HS-5 (cell line): ENCODE measurements at places on chromosomes 7 and 10.

GRCh38 chr7:73521636-73522104 is 423 bp downstream of the BAZ1B start:
- no peak for DNase-seq

DNA sequence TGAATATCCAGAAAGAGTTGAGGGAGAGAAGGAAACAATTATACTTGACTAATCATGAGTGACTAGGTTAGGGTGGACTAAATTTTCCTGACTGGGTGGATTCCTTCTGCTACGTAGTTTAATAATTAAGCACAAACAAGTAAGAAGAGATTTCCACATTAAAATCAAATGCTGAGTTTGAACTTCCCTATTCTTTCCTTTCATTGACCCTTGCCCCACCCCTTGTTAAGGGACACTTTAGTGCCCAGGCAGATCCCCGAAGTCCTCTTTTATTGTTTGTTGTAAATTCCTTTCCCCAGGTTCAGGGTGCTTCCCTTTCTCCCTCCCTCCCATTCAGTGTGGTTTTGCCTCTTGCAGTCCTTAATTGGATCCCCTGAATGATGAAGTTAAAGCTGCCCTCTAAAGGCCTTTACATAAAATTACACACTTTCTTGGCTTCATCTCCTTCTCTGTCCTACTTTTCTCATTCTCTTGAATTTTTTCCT is 8.8 kb upstream of the SPAM1 start:
- peak; percentile 1 for DNase-seq

DNA sequence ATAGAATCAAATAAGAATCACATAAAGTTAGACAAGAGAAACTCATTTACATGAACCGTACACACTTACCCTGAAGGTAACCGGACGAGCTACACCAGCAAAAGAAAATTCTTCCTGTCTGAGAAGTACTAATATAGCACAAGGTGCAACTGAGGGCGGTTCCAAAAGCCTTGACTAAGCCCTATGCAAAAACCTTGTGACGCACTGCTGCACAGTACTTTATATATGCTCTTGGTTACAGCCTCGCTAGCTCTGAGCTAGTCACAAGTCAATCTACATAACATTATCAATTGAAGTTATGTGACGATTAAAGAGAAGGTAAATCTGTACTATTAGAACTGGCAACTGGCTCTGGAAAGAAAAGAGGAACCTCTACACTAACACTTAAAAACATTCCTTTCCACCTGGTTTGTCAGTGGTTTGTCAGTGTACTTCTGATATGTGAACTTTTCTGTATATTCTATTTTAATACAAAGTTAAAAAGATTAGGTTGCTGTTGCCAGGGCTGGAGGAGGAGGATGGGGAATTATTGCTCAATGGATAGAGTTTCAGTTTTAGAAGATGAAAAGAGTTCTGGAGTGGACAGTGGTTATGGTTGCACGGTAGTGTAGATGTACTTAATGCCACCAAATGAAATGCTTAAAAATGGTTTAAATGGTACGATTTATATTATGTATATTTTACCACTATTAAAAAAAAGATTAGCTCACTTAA is 21.6 kb downstream of the NT5C3A start:
- DNase-seq = no peak

DNA sequence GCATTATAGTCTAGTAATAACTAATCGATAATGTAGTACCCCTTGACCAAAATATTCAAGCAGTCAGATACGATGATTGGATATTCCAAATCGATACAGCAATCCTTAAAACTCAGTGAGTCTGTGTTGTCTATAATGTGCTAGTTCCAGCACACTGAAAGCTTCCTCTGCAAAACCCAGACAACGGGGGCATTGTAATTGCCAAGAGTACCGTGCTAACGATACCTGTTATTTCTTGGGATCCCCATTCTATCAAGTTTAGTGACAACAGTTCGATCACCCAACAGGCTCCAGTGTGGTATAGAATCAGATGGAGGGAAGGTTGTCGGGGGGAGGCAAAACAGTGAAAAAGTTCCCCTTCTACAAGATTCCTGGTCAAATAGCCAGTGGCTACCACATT is 865 bp downstream of the ZNF438 start:
- no peak for DNase-seq

- DNase-seq = peak; percentile 65
Observed at GRCh38 chr10:65194126-65194525, 1672.9 kb downstream of the REEP3 start.

GRCh38 chr7:78039790-78040776 is 241.5 kb downstream of the PHTF2 start:
- DNase-seq = no peak

DNA sequence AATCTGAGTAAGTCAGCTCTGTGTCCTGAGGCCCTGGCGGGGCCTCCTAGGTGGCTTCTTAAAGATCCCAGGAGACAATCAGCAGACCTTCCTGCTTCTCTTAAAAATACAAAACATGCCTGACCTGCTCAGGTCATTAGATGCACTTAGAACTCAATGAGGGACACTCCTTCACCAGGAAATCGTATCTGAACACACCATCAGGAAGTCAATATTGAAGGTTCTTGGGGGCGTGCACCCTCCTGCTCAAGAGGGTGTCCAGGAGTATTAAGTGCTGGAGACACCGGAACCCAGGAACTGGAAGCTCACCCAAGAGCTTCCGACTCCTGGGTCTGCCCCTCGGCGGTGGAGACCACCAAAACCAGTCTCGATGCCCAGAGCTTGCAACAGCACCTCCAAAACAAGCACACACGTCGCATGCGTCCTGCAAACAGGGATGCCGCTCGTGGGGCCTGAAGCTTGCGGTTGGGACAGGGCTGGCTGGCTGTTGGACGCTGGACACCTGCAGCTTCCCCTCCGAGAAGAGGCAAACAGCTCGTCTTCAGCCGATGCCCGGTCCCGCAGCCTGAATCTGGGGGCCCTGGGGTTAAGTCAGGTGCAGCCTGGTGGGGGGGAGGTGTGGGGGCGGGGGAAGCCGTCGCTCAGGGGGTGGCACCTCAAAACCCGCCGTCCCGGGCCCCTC is 803 bp downstream of the RAPGEF5 start:
- DNase-seq = no peak

- no peak for DNase-seq
Observed at GRCh38 chr10:97074256-97075145, 111.3 kb downstream of the SLIT1 start.

DNA sequence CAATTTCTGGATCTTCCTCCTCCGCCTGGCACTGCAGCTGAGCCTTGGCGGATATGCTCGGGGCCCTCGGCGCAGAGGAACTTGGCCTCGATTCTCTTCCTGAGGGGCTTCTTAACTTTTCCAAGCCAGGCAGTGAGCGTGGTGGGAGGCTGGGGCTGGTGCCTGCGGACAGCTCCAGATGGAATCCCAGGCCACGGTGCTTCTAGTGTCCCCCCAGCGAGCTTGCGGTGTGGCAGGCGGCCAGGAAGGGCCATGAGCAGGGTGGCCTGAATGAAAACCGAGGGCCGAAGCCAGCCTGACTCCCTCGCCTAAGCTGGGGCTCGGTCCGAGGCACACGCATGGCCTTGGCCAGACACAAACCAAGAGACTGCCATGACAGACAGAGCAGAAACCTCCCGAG is 31.3 kb downstream of the RCC1L start:
- no peak for DNase-seq

DNA sequence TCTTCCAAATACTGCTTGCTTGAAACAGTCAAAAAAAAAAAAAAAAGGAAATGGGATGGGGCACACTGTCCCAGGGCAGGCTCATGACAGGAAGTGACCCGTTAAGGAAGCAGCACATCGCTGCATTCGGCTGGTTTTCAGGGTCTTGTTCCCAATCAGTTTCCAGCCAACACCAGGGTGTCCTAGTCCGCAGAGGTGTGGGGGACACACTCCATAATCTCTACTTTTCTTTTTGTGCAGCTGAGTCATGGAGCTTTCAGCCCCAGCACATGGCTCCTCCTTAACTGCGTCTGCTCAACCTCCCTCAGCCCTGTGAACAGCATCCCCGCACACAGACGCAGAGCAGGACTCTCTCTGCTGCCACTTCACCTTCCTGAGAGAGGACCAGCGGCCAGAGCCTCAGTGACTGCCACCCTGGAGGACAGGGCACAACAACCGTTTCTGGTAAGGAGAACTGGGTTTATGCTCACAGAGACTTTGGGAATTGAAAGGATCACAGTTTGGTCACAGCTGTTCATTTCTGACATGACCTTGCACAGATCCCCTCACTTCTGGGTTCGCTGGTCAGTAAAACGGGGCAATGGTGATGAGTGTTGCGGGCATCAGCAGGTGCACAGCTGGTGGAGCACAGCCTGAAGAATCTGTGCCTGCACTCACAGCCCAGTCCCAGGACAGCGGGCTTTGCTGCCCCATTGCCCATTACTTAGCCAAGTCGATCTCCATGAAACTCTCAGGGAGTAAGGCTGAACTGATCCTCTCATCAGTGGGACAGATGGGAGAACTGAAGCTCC is at the start of gene GIMAP5:
GIMAP5 (plus strand) TSS at position 154 of the 791 bp plus-strand sequence. CDS start 3,467 bp downstream, outside the sequence.
- no peak for DNase-seq

DNA sequence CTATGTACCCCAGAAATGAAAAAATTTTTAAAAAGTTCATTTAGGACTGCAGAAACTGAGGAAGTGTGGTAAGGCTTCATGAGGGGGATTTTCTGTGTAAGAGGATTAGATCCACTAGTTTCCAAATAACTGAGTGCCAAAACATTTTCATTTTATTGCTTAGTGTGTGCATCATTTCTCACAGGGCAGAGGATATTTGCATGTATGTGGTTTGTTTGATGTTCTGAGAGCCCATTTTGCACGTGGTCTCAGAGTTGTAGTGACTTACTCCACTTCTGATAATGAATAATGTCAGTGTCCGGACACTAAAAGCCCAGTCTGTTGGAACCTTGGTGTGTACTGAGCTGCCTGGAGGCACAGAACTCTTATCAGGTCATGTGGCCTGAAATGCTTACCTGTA is 299.9 kb downstream of the AUTS2 start:
- no peak for DNase-seq

DNA sequence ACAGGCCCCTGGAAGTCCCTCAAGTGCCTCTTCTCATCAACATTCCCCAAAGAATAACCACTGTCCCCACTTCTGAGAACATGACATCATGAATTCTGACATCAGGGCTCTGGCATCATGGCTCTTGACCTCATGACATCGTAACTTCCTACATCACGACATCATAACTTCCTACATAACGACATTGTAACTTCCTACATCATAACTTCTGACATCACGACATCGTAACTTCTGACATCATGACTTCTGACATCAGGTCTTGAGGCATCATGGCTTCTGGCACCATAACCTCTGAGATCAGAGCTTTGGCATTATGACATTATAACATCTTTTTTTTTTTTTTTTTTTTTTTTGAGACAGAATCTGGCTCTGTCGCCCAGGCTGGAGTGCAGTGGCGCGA is 66.7 kb upstream of the FAM20C start:
- no peak for DNase-seq

DNA sequence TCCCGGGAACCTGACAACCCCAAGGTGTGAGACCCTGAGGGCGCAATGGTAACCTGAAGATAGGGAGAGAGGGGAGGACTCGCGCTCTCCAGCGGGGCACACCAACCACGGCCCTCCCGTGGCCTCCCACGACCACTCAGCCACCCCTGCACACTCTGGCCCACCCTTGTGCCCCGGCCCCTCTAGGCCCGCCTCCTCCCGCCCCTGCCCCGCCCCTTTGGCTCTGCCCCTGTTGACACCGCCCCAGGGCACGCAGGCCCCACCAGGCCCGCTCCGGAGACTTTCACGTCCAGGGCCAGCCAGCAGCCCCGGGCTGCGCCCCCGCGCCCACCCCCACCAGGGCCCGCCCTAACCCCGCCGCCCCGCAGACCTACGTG is 10.9 kb downstream of the ATG9B start:
- DNase-seq = no peak

DNA sequence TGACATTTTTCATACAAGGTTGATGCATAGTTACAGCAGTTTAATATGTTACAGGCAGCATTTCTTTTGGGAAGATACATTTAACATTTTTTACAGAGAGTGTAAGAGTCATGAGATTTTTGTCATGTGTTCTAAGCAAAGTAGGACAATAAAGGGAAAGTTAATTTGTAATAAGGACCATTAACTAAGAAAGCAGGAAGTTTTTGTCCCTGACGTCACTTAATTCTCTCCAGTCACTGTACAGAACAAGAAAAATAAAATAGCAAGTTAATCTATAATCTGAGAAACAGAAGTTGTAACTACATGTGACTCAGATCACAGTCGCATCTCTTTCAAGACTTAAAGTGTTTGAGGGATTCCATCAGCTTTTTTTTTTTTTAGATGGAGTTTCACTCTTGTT is 49.5 kb upstream of the CAPZA2 start:
- no peak for DNase-seq
